ENCODE measurements at places on chromosomes 16 and 17. TPM values are rescaled to one million over a fixed set of nuclear protein-coding genes. Genes with fewer than 3 reads are reported as not detected.

Gene ZNF19
- 12.2 TPM for total RNA-seq

Gene TEX14
- total RNA-seq: 0.94 TPM

Gene SLC47A1
- total RNA-seq: 1.6 TPM

Gene TP53TG3D
- not detected for total RNA-seq

Gene TBC1D3K
- 0.31 TPM for total RNA-seq

Gene TCAP
- total RNA-seq: 2.5 TPM

Gene SLX4
- total RNA-seq: 15.7 TPM

Gene CACNG5
- 0.63 TPM for total RNA-seq

Gene TBX21
- total RNA-seq: not detected

Gene CMTM2
- total RNA-seq: not detected

Gene GJC1
- 109 TPM for total RNA-seq

Gene TMC8
- total RNA-seq: 2.5 TPM

Gene SPATA22
- 1.3 TPM for total RNA-seq
